ENCODE measurements at places on chromosomes 5 and 9. TPM values are rescaled to one million over a fixed set of nuclear protein-coding genes. Genes with fewer than 3 reads are reported as not detected.

The LHFPL2 gene
- 47.6 TPM for total RNA-seq

The ARHGEF28 gene
- 1.5 TPM for total RNA-seq

The GPR21 gene
- total RNA-seq, result 1.8 TPM

The ATP10B gene
- not detected for total RNA-seq

The ZNF474 gene
- total RNA-seq, result not detected

The FOXD4L4 gene
- 0.13 TPM for total RNA-seq

The TSSK1B gene
- total RNA-seq, result not detected

The ZMAT2 gene
- 51.0 TPM for total RNA-seq

The BSPRY gene
- 0.15 TPM for total RNA-seq

The DND1 gene
- 1.8 TPM for total RNA-seq
